ENCODE measurements at places on chromosomes 2 and 18.

DNA sequence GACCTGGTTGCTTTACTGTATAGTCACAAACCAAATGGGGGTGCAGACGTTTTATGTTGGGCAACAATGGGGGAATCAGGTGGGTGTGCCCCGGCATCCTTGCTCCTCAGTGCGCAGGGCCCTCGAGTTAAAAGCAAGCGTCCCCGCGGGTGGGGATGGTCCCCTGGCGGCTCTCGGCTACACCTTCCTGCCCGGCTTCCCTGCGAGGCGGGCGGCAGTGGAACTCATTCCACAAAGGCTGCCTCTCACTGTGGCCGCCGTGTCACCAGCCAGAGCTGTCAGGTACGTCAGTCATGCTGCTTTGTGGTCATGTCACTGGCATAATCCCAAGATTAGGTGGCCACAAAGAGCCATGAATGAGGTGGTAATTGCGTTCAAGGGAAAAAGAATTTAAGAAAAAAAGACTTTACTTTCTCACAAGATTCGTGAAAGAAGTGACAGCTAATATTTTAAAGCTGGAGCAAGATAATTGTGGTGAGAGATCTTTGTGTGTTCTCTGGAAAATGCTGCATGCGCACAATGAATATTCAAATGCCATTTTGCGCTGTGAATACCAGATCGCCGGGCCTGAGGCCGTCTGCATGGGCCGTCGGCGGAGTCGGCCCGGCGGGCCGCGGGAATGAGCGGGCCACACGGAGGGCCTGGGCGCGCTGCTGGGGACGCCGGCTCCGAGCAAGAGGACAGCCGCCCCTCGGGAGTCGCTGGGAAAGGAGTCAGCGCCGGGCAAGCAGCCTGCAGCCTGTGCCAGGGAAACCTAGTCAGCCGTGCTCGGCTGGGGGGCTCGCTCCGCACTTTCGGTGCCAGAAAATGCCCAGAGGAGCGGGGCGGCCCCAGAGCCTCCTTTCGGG lies 82.3 kb upstream of the LDLRAD4 start:
- peak; percentile 29 for DNase-seq

DNA sequence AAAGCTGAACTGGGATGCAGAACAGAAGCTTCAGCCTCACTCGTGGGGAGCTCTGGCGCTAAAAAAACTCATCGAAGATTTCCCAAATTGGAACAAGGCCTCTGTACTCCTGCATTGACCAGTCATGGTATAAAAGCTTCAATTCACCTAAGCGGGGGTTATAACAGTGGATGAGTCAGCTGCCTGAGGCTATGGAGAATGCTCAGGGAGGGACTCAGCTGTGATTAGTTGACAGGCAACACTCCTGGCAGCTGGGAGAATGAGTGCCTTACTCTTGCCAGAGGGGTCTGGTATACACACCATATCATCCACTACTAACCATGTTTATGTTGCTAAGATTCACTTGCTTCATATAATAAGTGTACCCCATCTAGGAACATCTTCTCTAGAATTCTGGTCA lies 350.6 kb upstream of the VRK2 start:
- DNase-seq, result no peak

DNA sequence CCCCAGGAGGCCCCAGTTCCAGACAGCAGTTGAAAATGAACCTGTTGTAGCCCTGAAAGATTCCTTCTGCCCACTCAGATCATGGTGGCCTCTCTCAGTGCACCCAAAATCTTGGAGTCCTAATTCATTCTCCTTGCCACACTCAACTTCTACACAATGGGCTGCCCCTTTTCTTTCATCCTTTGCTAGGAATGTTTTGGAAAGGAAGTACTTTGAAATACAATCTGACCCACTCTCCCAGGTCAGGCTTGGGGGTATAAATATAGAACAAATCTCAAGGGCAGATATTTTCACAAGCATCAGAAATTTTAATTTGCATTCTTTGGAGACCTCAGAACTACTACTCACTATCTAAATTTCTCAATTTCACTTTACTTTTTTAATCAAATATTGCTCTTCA lies 103.2 kb upstream of the SH3BP4 start:
- no peak for DNase-seq

- no peak for DNase-seq
These were observed 2.1 kb downstream of the SPOPL start for GRCh38 chr2:138503652-138504051.

DNA sequence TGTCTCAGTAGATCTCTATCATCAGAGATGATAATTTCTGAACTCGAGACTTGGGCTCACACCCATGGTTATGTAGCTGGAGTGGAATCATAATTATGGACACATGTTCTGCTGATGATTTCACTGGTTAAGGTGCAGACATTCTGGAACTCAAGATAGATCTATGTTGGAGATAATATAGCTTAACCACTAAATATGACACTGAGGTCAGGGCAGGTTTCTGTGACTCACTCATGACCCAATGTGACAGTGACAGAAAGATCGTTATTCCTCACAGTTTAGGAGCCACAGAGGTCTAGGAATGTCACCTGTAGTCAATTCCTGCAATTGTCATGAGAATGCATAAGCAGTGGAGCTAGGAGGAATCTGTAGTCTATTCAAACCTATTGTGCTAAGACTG lies 828.6 kb downstream of the TRIB2 start:
- DNase-seq, result no peak

DNA sequence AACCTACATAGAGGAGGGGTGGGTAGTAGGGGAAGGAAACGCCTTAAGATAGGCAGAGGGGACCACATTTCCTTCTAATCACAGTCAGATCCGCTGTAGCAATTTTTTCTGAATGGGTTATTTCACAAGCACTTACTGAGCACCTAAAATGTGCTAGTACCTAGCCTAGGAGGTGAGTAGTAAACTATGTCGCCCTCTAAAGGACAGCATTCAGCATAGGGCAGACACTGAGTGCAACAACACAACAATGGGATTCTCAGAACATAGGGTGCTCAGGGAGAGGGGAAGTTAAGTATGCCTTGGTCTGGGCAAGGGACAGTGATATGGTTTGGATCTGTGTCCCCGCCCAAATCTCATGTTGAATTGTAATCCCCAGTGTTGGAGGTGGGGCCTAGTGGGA lies 166.1 kb upstream of the RAB6C start:
- DNase-seq, result no peak
